ENCODE measurements at places on chromosomes 6 and 20.

- no peak for DNase-seq
Observed at GRCh38 chr20:57618091-57618763, 2.0 kb downstream of the ZBP1 start.

- DNase-seq, result no peak
Observed at GRCh38 chr6:34513646-34514045, 42.5 kb downstream of the SPDEF start.

DNA sequence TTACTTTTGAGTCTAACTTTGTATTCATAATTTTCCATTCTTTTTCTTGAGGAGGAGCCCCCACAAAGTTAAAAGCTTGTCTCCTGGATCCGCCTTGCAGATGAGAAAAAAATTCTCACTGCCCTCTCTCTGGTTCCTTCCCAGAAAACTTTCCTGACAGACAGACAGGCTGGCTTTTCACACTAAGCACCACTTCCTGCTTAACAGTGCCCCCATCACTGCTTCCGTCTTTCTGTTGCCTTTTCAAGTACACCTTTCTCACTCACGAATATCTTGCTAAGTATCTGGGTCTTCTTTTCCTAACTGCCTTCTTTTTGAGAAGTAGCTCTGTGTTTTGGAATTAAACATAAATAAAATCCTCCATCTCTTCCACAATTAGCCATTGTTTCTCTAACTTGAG lies 19.8 kb upstream of the LMBRD1 start:
- no peak for DNase-seq

- no peak for DNase-seq
Observed at GRCh38 chr20:25032065-25032477, 25.9 kb downstream of the ACSS1 start.

GRCh38 chr6:135228486-135228885 lies 47.4 kb downstream of the MYB start:
- DNase-seq, result no peak

GRCh38 chr6:31270788-31271640 lies 878 bp downstream of the HLA-C start:
- peak; percentile 19 for DNase-seq

DNA sequence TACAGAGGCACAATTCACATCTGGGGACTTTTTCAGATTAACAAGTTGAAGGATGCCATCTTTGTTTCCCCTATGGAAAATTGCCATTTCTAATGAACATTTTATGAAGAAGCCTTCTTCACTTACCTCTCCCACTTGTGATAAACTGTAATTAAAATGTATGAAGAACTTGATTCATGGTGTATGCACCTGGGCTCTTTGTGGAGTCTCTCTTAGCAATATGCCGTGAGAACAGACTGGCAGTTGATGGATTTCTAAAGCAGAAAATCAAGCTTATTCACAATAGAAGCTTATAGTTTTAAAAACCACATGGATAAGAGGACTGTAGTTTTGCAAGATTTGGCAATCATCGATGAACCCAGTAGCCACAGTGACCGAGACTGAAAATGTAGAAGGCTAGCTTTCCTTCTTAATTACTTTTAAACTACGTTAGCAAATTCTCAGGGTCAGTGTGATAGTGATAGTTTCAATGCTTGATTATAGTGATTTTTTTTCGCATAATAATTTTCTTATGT lies 270.6 kb downstream of the PRL start:
- no peak for DNase-seq

GRCh38 chr6:13668291-13668928 lies 43.2 kb downstream of the RANBP9 start:
- DNase-seq, result no peak

DNA sequence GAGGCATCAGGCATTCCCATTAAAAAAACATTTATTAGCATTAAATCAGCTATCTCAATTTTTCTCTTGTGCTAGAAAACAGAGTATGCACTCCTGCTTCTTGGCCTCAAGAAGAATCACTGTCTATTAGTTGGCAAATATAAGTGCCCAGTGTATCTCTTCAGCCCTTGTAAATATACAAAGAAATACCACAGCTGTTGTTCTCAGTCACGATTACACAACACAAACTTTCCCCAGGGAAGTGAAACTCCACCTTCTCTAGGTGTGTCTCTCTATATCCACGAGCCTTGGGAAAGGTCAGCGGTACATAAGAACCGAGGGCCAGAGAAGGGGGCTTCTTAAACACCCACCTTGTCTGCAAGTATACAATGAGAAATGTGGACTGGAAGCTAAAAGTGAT lies 194.7 kb downstream of the PKHD1 start:
- no peak for DNase-seq

Measured in NCI-H774 (cell line).